Gastrocnemius medialis (tissue), 4 donors: ENCODE measurements at places on chromosomes 11 and 22. TPM values are rescaled to one million over a fixed set of nuclear protein-coding genes. Genes with fewer than 3 reads are reported as not detected.

Gene HSPB2
- 3.4 TPM for total RNA-seq

DNA sequence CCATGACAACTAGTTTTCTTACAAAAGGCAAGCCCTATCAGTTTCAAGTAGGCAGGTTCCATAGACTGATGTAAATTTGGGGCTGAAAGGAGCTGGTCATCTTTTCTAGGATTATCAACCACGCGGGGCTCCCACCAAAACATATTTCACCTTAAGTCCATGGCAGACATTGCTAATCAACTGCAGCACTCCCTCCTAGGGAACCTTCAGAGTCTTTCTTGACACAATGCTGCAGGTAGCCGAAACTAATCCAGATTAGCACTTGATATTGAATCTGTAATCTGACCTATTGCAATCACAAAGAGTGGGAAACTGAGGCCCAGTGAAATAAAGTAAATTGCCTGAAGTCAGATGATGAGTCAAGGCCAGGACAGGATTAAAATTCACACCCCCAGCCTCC lies 32.5 kb downstream of the MN1 start:
- no peak overlapping the region for H3K27ac ChIP-seq
- H3K4me3 ChIP-seq: no peak overlapping the region
- H3K36me3 ChIP-seq: no peaks in the 10 kb centered on the region
- no peaks in the 10 kb centered on the region for H3K27me3 ChIP-seq
- DNase-seq: no peak
- peaks cover 17% of the 10 kb centered on the region for H3K4me1 ChIP-seq

GRCh38 chr11:26753723-26754504 lies 32.1 kb upstream of the SLC5A12 start:
- no peaks in the 10 kb centered on the region for H3K4me1 ChIP-seq
- H3K27me3 ChIP-seq: no peaks in the 10 kb centered on the region
- no peak overlapping the region for H3K4me3 ChIP-seq
- peak; percentile 12 for DNase-seq
- no peak overlapping the region for H3K27ac ChIP-seq

- no peak for DNase-seq
- no peaks in the 10 kb centered on the region for H3K27me3 ChIP-seq
- H3K27ac ChIP-seq: peak overlapping the region; percentile 99
- peaks cover 27% of the 10 kb centered on the region for H3K36me3 ChIP-seq
- peaks cover 39% of the 10 kb centered on the region for H3K4me1 ChIP-seq
Measured at GRCh38 chr11:61963016-61963281, 4.5 kb downstream of the FTH1 start.

DNA sequence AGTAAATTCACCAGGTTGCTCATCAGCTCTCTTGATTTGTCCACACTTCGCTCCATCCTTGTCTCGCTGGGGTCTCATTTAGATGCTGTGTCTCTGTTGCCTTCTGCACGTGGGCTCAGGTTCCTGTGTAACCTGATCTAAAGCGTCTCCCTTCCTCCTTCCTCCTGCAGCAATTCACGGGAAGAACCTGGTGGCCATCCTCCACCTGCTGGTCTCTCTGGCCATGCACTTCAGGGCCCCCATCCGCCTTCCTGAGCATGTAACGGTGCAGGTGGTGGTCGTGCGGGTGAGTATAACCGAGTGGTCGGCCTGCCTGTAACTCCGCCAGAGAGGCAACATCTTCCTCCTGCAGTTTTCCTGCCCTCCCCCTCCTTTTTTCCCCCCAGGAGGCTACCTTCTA lies 48.0 kb upstream of the PARVG start:
- H3K36me3 ChIP-seq: peaks cover 64% of the 10 kb centered on the region
- H3K27ac ChIP-seq: no peak overlapping the region

Gene SOX6
- 38.5 TPM for total RNA-seq

Gene OR5M3
- not detected for total RNA-seq

Gene MRGPRX4
- total RNA-seq: not detected

- H3K4me1 ChIP-seq: no peaks in the 10 kb centered on the region
- no peaks in the 10 kb centered on the region for H3K27me3 ChIP-seq
- H3K4me3 ChIP-seq: no peak overlapping the region
- no peak overlapping the region for H3K27ac ChIP-seq
- H3K36me3 ChIP-seq: no peaks in the 10 kb centered on the region
- no peak for DNase-seq
Measured at GRCh38 chr11:34512840-34513681, 533 bp downstream of the ELF5 start.

Gene UCP3
- total RNA-seq: 580 TPM
